NCI-H69 (cell line): ENCODE measurements at places on chromosomes 13 and 19.
A peak's percentile ranks its signal among the peaks of the same experiment; 100 is the strongest.

DNA sequence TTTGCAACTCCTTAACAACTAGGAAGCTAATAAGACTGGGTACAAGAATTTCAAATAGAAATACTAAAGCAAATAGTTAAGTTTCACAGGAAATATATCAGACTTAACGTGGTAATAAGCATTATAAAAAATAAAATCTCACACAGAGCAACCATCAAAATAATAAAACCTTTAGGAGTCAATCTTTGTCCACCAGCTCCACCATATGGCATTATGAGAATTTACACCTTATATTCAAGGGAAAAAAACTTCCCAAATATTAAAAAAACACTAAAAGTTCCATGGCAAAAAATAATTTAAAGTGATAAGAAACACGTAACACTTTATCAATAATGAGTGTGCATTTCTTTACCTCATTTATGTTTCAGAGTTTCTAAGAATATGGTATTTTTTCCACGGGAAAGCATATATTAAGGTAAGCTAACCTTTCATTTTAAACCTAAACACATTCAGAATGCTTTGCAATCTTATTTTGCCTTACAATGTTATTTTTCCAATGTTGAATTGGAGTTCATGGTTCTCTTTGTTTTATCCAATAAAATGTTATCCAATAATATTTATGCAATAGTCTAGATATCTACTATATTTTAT, 423.2 kb upstream of the SGCG start:
- peak; percentile 33 for DNase-seq

GRCh38 chr19:29683009-29683408, 17.7 kb downstream of the PLEKHF1 start:
- peak; percentile 11 for DNase-seq

GRCh38 chr19:49592486-49593232, 1.7 kb downstream of the PRR12 start:
- DNase-seq, result peak; percentile 69

DNA sequence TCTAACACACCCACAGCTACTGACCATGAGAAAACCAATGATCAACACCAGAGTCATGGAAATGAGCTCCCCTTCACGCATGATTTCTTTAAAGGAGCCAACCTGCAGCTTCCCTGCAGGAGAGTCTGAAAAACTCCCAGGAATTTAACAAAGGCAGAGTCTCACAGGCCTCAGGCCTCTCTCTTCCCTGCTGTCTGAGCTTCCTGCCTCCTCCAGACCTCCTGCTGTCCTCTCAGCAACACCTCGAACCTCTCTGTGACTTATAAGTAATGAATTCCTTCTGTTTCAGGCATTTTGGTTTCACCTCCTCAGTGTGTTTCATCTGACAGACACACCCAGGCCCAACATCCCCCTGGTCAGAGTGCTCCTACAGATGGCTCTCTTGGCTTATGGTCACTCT, 1044.4 kb downstream of the UQCRFS1 start:
- no peak for DNase-seq
